ENCODE measurements at places on chromosomes 2 and 18. TPM values are rescaled to one million over a fixed set of nuclear protein-coding genes. Genes with fewer than 3 reads are reported as not detected.
A peak's percentile ranks its signal among the peaks of the same experiment; 100 is the strongest.

DNA sequence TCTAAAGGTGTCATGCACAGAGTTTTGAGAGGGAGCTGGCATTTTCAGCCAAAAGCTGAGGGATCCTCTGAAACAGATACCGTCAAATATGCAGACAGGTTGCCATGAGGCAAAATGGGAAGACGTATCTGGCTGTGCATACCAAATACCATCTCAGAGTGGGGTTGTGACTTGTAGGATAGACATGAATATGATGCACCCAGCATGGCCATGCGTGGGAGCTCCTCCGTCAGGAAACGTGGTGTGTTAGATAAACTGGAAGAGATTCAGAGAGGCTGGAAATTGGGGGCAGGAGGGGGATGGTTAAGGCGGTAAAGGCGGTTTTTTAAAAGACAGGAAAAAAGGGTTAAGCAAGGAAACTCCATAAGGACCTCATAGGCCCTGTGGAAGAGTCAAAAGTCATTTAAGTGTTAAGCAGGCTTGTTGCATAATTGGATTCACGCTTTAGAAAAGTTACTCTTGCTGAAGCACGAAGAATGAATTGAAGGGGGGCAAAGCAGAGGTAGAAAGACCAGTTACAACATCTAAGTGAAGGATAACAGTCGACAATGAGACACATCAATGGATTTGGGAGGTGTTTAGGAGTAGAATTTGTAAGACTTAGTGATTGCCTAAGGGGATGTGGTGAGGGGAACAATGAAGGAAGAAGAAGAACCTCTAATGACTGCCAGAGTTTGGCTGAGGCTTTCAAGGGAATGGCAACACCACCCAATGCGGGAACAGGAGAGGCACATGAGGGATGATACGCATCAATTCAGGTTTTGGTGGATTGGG lies 139.6 kb upstream of the CTAGE1 start:
- no peak for DNase-seq

DNA sequence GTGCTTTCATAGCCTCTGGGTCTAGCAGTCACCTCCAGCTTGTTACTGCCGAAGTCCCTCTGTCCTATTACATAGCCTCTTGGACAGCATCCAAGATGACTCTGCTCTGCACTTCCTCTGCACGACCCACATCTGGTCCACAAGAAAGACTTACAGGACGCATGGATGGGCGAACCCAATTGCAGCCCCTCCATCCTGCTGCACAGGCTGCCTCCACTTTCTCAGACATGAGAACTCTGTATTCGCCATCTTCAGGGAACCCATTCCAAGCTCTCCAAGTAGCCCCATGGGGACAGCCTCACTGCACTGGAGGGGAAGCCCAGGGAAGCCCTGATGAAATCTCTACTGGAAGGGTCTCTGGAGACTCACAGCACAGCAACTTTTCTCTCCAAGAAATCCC lies 172.1 kb downstream of the GFPT1 start:
- no peak for DNase-seq

GRCh38 chr2:152189622-152190495 lies 14.3 kb upstream of the STAM2 start:
- peak; percentile 60 for DNase-seq

The HOXD10 gene
- total RNA-seq = 0.94 TPM
